ENCODE measurements at places on chromosomes 5 and 9.

DNA sequence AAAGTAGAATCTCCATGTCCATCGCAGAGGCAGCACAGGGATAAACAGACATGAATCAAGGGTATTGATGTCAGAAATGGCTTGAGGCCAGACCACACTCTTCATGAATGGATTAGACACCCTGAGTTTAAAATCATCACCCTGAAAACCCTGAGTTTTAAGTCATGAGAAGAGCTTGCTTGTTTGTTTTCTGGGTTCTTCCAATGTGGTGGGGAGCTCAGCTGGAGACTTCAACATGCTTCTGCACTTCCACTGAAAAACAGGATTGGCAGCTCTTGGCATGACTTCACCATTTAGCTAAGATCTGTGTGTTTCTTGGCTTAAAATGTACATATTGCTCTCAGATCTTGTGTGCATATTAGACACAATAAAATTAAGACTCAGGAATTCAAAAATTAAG, 9.8 kb downstream of the GCNT4 start:
- no peak for DNase-seq

DNA sequence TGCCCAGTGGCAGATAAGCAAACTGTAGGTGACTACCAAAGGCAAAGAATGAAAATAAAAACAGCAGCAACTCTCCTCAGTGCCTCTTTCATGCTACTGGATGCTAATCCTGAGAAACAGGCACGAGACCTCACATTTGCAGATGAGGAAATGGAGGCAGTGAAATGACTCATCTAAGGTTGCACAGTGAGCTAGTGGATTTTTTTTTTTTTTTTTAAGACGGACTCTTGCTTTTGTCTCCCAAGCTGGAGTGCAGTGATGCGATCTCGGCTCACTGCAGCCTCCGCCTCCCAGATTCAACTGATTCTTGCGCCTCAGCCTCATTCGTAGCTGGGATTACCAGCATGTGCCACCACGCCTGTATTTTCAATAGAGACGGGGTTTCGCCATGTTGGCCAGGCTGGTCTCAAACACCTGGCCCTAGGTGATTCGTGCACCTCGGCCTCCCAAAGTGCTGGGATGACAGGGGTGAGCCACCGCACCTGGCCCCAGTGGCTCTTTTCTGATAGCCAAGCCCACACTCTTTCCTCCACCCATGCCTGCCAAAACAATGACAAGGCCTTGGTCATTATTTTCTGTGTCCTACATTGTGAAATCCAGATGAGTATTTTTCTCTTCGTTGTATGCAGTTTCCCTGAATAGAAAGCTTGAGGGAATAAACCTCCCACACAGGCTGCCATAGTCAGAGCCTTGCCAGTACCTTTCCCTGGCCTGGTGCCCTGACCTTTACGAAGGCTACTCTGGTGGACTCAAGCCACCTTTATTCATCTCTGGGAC, 19.2 kb downstream of the DOCK2 start:
- DNase-seq: no peak

DNA sequence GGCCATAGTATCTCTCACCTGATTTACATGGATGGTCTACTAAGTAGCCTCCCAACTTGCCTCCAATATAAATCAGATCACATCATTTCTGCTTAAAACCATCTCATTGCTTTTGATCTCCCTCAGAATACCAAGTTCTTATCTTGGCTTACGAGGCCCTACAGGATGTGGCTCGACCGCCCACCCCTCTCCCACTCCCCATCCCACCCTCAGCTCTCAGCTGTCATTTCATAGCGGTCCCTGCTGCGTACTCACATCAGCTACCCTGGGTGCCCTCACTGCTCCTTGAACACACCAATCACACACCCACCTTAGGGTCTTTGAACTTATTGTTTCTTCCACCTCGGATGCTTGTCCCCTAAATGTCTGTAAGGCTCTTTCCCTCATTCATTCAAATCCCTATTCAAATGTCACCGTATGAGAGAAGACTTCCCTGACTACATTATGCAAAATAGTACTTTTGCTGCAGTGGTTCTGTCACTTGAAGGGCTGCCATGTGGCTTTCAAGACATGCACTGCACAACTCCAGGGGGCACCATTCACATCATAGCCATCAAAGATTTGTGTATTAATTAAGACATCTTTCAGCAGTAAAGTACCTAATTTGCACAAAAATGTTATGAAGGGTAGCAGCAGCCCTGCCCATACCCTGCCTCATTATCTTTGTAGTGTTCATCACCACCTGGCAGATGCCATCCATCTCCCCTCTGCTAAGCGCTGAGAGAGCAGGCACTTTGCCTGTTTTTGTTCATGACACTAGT, 171.1 kb downstream of the ENC1 start:
- no peak for DNase-seq

- DNase-seq: no peak
Measured at GRCh38 chr9:38065369-38066075, 3.5 kb downstream of the SHB start.

GRCh38 chr5:59416026-59416425, 477.5 kb downstream of the PDE4D start:
- DNase-seq: no peak

GRCh38 chr9:126228781-126229444, 97.7 kb upstream of the MVB12B start:
- DNase-seq: no peak

GRCh38 chr5:163565931-163566608, 60.7 kb downstream of the MAT2B start:
- peak; percentile 7 for DNase-seq
